ENCODE measurements at places on chromosomes 12 and 14. TPM values are rescaled to one million over a fixed set of nuclear protein-coding genes. Genes with fewer than 3 reads are reported as not detected.

DNA sequence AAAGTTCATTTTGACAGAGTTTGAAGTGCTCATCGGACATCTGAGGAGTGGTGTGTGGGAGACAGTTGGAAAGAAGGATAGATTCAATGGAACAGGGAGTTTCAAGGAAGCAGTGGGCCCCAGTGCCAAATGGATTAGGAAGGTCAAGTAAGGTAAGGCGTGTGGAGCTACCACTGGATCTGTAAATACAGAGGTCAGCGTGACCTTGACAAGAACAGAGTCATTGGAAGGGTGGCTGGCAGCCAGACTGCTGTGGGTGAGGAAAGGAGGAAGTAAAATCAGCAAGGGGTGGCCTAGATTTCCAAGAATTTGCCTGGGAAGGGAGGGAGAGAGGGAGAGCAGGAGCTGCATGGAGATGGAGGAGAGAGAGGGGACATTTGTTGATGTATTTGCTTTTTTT lies 68.2 kb upstream of the IGF1 start:
- no peak for DNase-seq

GRCh38 chr14:64369201-64369600 lies 19.0 kb upstream of the MTHFD1 start:
- no peak for DNase-seq

Gene STYK1
- not detected for total RNA-seq

- DNase-seq: no peak
These were observed 785.2 kb downstream of the GALC start for GRCh38 chr14:87207756-87208155.

DNA sequence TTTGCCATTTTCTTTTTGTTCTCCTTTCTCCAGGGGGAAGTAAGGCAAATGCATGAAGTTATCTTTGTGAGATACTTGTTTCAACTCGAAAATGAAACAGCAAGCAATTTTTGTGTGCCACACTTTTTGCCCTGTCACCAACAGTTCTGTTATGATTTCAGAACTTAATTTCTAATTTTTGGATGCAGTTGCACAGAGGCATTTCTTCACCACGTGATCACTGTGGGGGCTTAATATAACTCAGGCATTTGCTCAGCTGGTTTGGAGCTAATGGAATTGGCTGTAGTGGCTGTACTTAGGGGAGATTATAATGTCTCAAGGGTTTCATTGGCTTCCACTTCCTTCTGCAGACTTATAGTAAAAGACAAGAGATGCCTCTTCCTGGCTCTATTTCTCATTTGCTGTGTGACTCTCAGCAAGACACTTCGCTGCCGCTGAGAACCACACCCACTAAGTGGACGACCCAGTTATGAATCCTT lies 452.4 kb downstream of the RAD51B start:
- DNase-seq: no peak

Gene KRT75
- not detected for total RNA-seq

- no peak for DNase-seq
These were observed 90.1 kb upstream of the FOXG1 start for GRCh38 chr14:28676479-28676878.

Gene ACSM4
- total RNA-seq: not detected

DNA sequence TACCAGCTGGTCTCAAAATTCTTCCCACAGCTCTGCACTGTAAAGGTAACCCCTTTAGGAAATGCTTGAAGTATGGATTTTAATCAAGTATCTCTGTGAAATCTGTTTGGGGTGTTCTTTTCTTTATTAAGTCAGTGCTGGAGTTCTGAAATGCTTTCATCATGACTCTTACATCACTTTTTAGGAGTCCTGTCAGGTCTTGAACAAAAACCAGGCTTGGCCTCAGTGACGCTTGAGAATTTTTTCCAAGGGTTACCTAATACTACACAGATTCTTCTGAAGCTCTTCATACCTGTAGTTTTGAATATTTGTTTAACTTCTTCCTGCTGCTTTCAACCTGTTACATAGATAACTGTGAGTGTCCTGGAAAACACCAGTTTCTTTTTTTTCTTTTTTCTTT lies 47.0 kb upstream of the KCNH3 start:
- DNase-seq: no peak

Gene CMKLR1
- total RNA-seq: not detected

GRCh38 chr12:18703911-18704310 lies 33.9 kb downstream of the PLCZ1 start:
- DNase-seq: no peak

DNA sequence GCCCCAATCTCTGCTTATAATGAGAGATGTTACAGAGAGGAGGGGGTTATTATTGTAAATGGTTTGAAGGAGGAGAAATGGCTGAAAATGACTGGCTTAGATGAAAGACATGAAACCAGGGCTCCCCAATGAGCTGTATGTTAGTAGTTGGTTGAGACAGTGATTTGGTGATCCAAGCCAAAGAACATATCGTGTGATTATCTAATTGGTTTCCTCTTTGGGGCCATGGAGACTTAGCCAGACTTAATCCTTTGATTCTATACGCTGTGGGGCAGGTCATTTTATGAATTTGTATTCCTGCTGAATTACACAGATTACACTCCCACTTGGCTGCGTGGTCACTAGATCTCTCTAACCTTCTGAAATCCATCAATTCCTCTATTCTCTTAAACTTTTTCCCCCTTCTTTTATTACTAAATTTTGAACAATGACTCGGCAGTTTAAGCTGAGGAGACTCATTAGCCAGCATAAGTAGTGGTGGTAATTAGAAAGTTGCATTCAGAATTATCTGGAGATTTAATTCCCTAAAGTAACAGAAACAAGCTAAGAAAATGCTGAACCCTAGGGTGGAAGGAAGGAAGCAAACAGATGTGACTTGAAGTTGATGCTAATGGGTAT lies 5.3 kb downstream of the TTC8 start:
- no peak for DNase-seq

DNA sequence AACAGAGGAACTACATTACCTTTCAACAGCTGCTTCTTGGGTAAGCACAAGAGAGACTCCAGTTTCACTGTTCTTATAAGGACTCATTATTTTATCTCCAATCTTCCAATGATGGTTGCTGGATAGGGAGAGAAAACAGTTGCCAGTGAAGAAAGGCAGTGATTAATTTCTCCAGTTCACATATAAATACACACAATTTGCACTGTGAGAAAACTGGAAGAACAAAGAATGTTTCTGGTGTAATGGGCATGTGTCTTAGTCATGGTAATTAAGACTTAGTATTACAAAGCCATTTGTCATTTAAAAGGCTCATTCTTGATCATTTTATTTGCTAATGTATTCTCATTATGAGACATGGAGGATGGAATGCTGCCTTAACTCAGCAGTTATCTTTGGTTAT lies 78.0 kb upstream of the FAR2 start:
- DNase-seq: no peak

DNA sequence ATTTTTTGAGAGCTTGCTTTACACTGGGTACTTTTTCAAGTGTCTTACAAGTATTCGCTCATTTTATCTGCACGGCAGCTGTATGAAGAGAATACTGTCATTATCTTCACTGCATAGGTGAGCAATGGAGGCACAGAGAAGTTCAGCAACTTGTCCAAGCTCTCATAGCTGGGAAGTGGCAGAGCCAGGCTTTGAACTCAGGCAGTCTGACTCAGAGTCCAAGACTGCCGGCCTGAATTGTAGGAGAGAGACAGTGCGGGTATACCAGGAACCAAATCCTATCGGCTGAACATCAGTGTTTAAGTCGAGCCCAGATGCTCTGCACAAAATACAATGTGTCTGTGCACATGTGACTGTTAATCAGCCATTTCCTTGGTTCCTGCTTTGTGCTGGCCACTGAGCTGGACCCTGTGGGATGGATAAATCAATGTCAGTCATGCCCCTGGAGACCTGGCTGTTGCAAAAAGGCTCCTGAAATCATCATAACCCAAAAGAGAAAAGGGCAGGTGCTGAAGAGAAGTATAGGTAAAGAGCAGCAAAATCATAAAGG lies 474.6 kb downstream of the DPF3 start:
- no peak for DNase-seq

DNA sequence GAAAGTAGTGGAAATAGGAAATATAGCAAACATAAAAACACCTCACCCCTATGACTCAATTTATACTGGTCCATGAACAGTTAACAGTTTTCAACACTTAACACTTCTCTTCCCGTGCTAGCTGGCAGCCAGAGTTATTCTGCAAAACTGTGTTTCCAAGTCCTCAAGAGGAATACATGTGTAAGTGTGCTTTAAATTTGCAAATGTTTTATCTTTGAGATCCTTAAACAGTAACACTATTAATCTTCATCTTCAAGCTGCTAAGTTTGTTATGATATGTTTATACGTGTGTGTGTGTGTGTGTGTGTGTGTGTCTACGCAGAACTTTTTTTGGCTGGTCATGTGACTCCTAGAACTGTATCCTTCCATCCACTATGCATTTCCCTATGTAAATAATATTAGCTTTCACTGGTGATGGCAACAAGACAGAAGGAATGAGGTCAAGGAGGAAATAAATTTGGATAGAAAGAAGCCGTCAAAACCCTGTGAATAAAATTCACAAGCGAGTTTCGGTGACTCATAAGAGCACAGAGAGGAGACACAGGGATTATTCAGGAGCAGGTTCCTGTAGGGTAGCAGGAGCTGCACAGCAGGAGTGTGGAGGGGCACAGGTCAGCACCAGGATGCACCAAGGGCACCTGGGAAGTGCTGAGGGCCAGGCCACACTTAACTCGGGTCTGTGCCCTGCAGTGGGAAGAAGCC lies 105.9 kb upstream of the ETV6 start:
- DNase-seq: no peak

DNA sequence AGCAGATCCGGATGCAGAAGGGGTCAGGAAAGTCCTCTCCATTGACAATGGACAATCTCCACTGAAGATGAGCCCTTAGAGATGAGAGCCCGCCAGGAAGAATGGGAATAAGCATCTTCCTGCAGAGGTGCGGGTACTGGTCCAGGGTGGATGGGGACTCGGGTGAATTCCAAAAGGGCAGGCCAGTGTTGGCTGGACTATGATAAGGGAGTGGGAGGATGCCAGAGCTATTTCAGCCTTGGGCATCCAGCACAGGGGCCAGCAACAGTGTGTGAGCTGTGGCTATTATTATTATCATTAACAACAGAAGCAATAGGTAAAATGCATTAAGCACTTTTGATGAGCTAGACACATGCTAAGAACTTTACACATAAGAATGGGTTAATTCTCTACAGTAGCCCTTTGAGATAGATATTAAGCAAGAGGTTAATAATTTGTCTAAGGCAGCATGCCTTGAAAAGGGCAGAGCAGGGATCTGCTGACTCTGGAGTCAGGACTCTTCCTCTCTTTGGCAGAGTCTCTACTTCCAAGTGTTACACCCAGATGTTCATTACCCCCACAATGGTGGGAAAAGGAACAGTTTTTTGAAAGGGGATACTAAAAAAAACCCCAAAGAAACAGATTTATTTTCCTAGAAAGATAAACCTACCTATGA lies 55.2 kb downstream of the PRICKLE1 start:
- DNase-seq: no peak

Gene E2F7
- 0.14 TPM for total RNA-seq

DNA sequence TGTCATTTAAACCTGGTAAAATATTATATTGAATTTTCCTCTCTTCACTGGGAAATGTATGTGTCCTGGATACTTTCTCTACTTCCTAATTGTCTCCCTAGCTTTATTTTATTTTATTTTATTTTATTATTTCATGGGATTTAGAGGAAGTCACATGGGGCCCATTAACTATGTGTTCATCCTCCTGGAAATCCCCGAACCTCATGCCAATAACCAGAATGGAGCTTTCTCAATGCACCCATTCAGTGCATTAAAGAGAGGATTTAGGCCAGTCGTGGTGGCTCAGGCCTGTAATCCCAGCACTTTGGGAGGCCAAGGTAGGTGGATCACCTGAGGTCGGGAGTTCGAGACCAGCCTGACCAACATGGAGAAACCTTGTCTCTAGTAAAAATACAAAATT lies 1.3 kb upstream of the RPGRIP1 start:
- DNase-seq: no peak

Gene LRP1-AS
- not detected for total RNA-seq

Gene RNU4-1
- total RNA-seq: 913 TPM

DNA sequence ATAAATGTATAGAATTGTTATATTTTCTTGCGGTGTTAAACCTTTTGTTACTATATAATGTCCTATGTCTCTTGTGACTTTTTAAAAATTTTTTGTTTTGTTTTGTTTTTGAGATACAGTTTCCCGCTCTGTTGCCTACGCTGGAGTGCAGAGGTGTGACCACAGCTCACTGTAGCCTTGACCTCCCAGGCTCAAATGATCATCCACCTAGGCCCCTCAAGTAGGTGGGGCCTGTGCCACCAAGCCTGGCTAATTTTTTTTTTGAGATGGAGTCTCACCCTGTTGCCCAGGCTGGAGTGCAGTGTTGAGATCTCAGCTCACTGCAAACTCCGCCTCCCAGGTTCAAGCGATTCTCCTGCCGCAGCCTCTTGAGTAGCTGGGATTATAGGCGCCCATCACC lies 26.5 kb upstream of the RCOR1 start:
- no peak for DNase-seq

- DNase-seq: no peak
These were observed 37.7 kb downstream of the LRRC74A start for GRCh38 chr14:76863724-76864407.

DNA sequence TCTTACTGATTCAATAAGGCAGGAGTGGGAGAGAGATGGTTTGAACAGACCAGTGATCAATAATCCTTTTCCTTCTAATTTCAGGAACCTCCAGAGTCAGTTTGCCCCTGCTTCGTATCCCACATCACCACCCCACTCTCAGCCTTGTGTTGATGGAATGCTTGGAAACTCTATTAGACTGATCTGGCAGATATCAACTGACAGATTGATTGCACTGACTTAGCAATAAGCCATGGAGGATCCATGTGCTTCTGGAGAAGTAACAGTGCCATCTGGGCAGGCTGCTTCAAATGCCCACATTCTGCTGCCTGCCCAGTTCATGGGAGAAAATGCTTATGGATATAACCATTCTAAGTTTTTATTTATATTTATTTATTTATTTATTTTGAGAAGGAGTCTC lies 218.0 kb downstream of the SLC2A13 start:
- DNase-seq: no peak

Gene ITGA7
- 1.2 TPM for total RNA-seq

- DNase-seq: no peak
These were observed 39.6 kb downstream of the CRY1 start for GRCh38 chr12:107053709-107054108.

- DNase-seq: no peak
These were observed 43.6 kb upstream of the NID2 start for GRCh38 chr14:52112336-52113018.

GRCh38 chr12:28610401-28611114 lies 420.3 kb downstream of the CCDC91 start:
- no peak for DNase-seq

DNA sequence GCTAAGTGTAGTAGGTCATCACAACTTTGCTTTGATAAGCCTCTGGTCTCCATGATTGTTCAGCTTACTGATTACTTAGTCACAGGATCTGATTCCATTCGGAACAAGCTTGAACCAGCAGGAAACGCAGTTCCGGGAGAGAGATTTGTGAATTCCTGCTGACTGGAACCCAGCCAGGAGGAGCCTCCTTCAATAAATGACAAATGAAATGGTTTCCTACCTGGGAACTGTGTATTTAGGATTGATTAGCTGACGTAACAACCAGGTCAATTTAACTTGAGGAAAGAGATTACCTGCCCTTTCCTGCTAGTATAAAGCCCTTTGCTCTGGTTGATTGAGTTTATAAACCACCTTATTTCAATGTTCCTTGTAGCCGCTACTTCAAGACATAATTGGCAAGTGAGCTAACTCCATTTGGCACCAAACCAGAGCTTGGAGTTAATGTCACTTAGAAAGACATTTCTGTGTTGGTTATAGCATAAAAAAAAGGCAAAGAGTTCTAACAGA lies 35.1 kb upstream of the KCNH3 start:
- DNase-seq: no peak

Measured in CD4-positive, alpha-beta T cell (primary cell).